ENCODE measurements at places on chromosomes 13 and 19. TPM values are rescaled to one million over a fixed set of nuclear protein-coding genes. Genes with fewer than 3 reads are reported as not detected.
A peak's percentile ranks its signal among the peaks of the same experiment; 100 is the strongest.

MAB21L1 gene
- total RNA-seq = 0.85 TPM

DNA sequence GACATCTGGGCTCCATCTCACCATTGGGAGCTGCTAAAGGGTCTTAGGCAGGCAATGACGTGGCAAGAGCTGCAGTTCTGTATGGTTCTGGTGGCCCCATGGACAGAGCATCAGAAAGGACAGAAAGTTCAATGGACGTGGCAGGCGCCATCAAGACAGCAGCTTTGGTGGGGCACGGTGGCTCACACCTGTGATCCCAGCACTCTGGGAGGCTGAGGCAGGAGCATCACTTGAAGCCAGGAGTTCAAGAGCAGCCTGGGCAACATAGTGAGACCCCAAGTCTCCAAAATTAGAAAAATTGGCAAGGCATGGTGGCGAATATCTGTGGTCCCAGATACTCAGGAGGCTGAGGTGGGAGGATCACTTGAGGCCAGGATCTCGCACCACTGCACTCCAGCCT, 9.5 kb downstream of the EVI5L start:
- no peak for DNase-seq

- DNase-seq = no peak
Measured at GRCh38 chr13:33228648-33229445, 56.7 kb downstream of the STARD13 start.

- no peak for DNase-seq
Measured at GRCh38 chr19:42129399-42130253, 2.6 kb downstream of the POU2F2 start.

DNA sequence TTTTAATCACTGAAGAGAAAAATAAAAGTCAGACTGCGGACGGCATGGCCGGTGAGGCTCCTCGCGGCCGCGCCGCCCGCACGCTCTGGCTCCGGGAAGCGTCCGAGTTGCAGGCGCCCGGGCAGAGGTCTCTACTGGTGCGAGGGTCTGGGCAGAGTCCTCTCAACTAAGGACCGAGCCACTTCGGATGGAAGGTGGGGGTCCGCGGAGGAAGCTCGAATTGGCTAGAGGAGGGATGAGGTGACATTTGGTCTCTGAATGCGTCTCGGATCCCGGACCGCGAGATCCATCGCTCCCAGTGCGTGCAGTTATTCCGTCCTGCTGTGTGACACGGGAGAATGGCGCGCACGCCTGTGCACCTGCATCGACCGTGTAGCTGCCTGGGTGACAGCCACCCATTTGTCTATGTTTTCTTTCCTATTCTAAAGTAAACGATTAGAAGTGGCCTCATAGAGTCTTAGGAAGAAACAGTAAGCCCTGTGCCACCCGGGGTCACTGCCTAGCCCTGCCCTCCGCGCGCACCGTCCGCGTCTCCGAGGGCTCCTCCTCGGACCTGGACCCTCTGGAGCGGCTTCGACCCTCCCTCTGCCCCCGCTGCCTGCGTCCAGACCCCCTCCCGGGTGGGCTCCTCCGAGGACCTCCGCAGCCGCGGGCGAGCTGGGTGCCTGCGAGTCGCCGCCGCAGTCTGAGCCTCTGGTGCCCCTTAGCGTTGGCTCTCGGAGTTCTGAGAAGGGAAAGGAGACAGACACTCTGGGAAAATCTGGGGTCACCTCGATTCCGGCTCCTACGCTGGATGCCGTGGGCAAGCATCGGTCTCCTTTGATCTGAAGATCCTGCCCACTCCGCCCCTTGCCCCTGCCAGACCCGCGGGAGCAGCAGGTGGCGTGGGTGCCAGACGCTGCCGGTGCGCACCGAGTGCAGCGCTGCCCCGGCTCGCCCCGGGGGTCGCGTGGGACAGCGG, 347.4 kb downstream of the LIG4 start:
- no peak for DNase-seq

CEACAM4 gene
- 0.67 TPM for total RNA-seq

DNA sequence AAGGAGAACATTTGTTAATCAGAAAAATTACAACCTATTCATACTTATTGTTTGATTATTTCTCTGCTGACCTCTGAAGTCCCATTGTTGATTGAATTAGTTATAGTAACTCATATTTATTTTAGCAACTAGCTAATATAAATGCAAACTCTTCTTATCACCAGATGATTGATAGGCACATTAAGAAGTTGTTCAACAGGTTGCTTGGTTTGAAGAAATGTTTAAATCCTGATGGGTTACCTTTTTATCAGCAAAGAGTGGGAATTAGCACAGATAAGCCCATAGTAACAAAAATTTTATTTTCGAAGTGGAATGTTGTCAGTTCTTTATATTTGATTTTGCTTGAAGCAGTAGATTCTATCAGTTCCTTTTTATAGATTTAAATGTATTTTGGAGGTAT, 44.4 kb downstream of the KLF5 start:
- DNase-seq = no peak

C3 gene
- total RNA-seq = 1,709 TPM

ZIC2 gene
- 0.08 TPM for total RNA-seq

DNA sequence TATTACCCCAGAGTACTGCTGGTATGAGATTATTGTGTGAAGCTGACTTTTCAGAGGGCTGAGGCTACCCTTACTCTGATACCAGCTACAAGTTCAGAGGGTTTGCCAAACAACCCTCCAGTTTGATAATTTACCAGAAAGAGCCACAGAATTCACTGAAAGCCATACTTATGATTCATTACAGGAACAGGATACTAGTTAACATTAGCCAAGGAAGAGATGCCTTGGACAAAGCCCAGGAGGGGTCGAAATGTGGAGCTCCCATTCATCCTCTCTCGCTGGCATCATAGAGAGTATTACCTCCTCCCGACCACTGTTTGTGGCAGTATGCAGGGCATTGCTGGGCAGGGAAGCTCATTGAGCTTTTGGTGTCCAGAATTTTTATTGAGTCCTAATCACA, 364.3 kb downstream of the KCNRG start:
- DNase-seq = no peak

DNA sequence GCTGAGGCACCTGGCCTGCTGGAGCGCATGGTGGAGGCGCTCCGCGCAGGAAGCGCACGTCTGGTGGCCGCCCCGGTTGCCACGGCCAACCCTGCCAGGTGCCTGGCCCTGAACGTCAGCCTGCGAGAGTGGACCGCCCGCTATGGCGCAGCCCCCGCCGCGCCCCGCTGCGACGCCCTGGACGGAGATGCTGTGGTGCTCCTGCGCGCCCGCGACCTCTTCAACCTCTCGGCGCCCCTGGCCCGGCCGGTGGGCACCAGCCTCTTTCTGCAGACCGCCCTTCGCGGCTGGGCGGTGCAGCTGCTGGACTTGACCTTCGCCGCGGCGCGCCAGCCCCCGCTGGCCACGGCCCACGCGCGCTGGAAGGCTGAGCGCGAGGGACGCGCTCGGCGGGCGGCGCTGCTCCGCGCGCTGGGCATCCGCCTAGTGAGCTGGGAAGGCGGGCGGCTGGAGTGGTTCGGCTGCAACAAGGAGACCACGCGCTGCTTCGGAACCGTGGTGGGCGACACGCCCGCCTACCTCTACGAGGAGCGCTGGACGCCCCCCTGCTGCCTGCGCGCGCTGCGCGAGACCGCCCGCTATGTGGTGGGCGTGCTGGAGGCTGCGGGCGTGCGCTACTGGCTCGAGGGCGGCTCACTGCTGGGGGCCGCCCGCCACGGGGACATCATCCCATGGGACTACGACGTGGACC, 9.7 kb upstream of the STRN4 start:
- DNase-seq = no peak

IGFL3 gene
- not detected for total RNA-seq

GRCh38 chr13:50125554-50126262, 110.5 kb downstream of the KCNRG start:
- peak; percentile 91 for DNase-seq

LILRA6 gene
- 1.7 TPM for total RNA-seq

DNA sequence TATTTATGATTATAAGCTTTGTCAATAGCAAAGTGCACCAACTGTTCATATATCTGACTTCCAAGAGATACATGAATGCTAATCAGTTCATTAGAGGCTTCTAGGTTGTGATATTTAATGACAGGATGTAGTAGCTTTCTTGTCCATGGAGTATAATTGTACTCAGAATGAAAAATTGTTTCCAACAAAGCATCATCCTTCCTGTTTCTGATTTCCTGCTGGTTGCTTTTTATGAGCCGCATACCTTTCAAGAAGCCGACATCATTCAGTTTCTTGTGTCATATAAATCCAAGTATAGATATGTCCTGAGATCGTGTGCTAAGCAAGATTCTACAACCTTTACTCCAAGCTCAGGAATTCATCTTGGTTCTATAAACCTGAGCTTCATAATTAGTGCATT, 326.6 kb downstream of the DIAPH3 start:
- no peak for DNase-seq

DNA sequence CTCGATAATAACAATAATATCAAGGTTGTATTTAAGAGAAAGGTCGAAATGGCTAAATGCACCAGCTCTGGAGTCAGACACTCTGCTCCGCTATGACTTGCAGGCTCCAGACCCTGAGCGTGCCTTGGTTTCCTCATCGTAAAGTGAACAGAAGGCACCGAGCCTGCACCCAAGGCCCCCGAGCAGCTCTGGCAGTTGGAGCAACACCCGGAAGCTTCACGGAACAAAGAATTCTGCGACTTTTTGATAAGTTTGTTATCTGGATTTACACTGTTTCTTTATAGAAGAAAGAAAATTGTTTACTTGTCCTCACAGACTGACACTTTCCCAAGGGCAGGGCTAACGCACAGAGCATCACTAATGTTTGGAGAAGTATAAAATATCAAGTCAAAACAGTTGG, 4.4 kb downstream of the GRTP1 start:
- no peak for DNase-seq

GRCh38 chr19:50266041-50266440, 62.6 kb downstream of the MYH14 start:
- no peak for DNase-seq

ZNF358 gene
- total RNA-seq = 109 TPM

DNA sequence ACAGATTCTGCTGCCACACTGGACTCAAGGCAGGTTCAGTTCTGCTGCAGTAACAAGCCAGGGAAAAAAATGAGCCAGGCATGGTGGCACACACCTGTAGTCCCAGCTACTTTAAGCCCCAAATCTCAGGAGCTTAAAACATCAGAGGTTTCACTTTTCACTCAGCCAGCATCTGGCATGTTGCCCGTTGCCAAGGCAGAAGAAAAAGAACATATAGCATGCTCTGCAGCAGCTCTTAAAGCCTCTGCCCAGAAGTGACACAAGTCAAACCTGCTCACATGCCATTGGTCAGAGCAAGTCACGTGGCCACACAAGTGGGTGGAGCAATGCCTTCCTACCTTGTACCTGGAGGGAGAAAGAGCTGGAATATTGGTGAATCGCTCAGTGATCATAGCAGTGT, 14.7 kb upstream of the ADGRE5 start:
- DNase-seq = peak; percentile 65

OR7C1 gene
- not detected for total RNA-seq

CCDC124 gene
- 56.7 TPM for total RNA-seq

PCCA gene
- 38.6 TPM for total RNA-seq

DNA sequence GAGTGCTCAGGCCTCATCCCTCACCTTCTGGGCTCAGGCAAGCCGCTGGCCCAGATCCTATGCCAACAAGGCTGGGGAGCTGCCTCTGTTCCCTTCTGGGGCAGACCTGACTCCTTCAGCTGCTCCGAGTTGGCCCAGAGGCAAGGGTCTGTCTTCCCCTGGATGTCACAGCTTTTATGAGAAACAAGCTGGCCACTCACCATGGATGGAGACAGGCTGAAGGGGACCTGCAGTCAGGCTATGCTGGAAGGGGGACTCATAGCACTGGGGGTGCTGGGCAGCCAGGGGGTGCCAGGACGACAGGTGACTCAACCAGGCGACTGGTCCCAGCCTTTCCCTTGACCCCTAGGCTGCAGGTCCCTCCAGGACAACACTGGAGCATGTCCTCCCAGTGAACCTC, 52.4 kb upstream of the C1QTNF9B start:
- no peak for DNase-seq

IGFLR1 gene
- total RNA-seq = 1.8 TPM

CKAP2 gene
- 4.7 TPM for total RNA-seq

GRCh38 chr13:75153386-75153785, 328.6 kb downstream of the TBC1D4 start:
- DNase-seq = no peak

- DNase-seq = no peak
Measured at GRCh38 chr13:81408647-81409046, 1067.7 kb upstream of the SPRY2 start.

NKPD1 gene
- total RNA-seq = 0.22 TPM

- DNase-seq = no peak
Measured at GRCh38 chr19:39115105-39115847, 10.3 kb upstream of the PAK4 start.

DNA sequence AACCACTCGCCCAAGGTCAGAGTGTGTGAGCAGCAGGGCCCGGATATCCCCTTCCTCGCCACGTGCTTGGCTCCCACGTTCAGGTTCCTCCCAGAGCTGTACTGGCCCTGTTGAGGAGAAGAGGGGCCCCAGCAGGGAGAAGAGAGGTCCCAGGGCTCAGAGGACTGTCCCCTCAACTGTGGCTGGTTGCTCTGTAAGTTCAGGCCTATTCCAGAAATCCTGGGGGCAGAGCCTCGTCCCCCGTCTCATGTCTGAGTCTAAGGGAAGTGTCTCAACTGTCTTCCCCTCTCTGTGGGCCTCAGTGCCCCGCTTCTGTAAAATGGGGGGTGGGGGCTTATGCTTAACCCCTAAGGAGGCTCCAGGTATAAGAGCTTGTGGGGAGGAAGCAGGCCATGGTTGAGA, 3.9 kb downstream of the PPP5C start:
- DNase-seq = no peak

ZNF627 gene
- total RNA-seq = 6.0 TPM

DNA sequence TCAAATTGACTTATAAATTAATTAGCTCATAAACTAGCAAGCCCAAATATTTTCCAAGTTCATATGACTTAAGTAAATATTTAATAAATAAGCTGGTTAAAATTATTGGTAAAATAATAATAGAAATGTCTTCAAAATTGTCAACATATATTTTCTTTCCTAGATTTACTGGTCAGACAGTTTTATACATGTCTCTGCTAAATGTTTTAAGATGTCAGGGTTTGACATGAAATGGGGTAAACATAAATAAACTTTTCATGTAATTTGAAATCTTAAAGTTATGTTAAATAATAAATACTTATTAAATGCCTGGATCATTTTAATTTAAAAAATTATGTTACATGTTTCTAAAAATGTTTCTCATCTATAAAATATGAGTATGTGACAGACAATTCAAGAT, 18.3 kb upstream of the CYSLTR2 start:
- DNase-seq = no peak

- no peak for DNase-seq
Measured at GRCh38 chr19:54233941-54234340, 8.6 kb downstream of the LILRA6 start.

GRCh38 chr13:30529085-30529834, 63.5 kb upstream of the HMGB1 start:
- DNase-seq = no peak

ZNF90 gene
- total RNA-seq = 0.79 TPM

CD320 gene
- total RNA-seq = 48.8 TPM
